ENCODE measurements at places on chromosomes 6 and 20.
A peak's percentile ranks its signal among the peaks of the same experiment; 100 is the strongest.

DNA sequence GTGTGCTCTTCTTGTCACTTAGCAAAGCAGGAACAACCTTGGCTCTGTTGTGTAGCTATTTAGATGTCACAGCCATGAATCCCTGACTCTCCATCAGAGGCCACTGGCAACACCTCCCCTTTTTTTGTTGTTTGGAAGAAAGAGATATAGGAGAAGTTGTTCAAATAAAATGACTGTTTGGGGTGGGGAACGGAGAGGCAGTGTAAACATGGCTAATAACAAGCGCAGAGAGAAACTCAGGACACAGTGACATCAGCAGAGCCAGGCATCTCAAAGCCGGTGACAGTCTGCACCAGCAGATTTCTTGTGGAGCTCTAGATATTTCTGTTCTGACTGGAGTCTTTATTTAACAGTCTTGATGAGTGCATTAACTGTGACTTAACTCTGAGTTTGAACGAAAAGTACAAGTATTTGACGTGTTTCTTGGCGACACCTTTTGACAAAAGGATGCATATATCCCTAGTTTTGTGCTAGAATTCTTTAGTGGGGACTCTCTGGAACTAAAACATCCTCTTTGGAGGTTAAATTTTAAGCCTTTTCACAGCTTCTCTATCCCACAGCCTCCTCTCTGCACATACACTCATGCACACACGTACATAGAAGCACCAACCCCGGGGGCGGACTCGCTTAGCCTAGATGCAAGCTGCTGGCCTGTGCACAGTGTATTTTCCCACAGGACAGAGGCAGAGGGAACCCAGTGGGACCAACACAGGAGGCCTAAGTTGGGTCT is 53.8 kb downstream of the ADAT2 start:
- no peak for DNase-seq

DNA sequence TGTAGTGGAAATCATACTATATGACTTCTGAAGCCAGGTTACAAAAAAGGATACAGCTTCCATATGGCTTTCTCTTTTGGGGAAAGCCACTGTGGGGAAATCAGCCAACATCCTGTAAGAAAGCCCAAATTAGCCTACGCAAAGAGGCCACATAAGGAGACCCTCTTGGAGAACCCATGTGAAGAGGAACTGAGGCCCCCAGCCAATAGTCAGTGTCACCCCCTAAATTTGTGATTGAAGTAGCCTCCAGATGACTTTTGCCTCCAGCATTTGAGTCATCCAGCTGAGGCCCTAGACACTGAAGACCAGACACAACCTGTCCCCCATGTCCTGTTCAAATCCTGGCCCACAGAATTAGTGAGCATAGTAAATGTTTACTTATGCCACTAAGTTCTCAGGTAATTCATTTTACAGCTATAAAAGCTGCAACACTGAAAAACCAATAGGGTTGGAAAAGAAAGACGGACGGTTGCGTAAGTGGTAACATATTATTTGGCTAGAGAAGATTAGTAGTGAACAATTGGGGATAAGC is 60.4 kb downstream of the HMGCLL1 start:
- DNase-seq, result peak; percentile 67

DNA sequence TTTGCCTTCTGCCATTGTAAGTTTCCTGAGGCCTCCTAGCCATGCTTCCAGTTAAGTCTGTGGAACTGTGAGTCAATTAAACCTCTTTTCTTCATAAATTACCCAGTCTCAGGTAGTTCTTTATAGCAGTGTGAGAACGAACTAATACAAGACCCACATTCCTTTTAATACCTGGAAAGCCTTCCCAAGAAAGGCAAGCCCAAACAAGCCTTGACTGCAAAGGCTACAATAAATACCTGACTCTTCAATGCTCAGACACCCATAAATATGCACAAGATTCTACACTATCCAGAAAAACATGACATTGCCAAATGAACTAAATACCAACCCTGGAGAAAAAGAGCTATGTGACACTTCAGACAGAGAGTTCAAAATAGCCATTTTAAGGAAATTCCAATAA is 338.8 kb downstream of the HAO1 start:
- DNase-seq, result no peak

- DNase-seq, result no peak
These were observed 7.9 kb downstream of the PEX6 start for GRCh38 chr6:42970871-42971612.

DNA sequence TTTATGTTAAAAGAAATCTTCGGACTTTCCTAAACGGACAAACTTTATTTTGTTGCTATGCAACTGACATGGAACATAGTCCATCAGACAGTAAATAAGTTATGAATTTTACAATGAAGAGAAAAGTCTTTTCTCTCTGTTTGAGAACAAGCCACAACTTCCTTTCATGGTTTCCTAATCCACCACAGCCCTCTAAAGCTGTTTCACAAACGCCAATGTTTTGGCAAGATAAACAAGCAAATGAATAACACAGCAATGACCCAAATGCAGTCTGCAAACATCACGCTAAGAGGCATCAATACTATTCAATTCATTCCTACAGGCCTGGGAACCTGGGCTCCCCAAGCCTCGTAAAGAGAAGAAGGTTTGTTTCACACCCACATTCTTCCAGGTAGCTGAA is 60.4 kb downstream of the HAO1 start:
- no peak for DNase-seq

GRCh38 chr6:120805276-120805675 is 529.0 kb downstream of the TBC1D32 start:
- DNase-seq, result no peak

All from right hindlimb (tissue), 1 donor.